ENCODE measurements at places on chromosomes 5 and 9. TPM values are rescaled to one million over a fixed set of nuclear protein-coding genes. Genes with fewer than 3 reads are reported as not detected.

The LRRC19 gene
- not detected for total RNA-seq

The NAIP gene
- 5.2 TPM for total RNA-seq

The CER1 gene
- not detected for total RNA-seq

The PIK3R1 gene
- 11.3 TPM for total RNA-seq

The NUTM2G gene
- not detected for total RNA-seq

The GLDC gene
- under 0.01 TPM for total RNA-seq

The MCC gene
- total RNA-seq = 95.9 TPM

The KCNV2 gene
- not detected for total RNA-seq

The DAPK1 gene
- 12.5 TPM for total RNA-seq

The DDX4 gene
- not detected for total RNA-seq

The ZNF483 gene
- total RNA-seq = 1.2 TPM

The UCK1 gene
- 8.3 TPM for total RNA-seq

The PCDHGB6 gene
- 2.8 TPM for total RNA-seq

The NR4A3 gene
- total RNA-seq = 0.30 TPM

The NR5A1 gene
- total RNA-seq = not detected

The CAPSL gene
- not detected for total RNA-seq

Data from smooth muscle cell of the umbilical artery (primary cell).